Effector CD4-positive, alpha-beta T cell (primary cell): ENCODE measurements at places on chromosomes 6 and 20.

DNA sequence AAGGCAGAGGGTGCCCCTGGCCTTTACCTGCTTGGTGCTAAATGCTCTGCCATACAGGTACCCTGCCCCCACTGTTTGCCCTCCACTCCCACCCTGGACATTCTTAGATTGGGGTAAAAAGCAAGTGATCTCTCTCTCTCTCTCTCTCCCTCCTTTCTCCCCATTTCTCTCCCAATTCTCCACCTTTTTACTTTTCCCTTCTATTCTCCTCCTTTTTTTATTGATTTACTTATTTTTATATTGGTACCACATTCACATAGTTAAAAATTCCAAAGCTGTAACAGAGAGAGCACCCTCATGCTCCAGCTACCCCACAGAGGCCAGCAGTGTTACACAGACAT lies 37.7 kb upstream of the ID1 start:
- DNase-seq, result no peak

- no peak for DNase-seq
Measured at GRCh38 chr6:133966654-133967329, 13.8 kb downstream of the TBPL1 start.

DNA sequence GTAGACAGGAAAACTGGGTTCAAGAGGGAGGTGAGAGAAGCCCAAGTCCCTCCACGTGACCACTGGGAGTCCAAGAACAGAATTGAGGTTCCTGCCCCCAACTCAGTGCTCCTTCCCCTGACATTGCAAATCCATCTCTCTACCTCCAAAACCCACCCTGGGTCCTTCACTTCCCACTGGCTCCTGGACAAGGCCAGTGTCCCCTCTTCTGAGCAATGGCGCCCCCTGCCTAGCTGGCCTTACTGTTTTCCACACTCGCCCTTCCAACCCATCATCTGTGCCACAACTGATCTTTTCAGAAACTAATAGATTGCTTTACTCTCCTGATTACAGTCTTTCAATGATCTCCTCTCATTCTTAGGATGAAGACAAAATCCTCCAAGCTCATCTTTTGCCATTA lies 200.3 kb downstream of the ANKRD60 start:
- no peak for DNase-seq

GRCh38 chr6:142152746-142153145 lies 5.7 kb downstream of the VTA1 start:
- no peak for DNase-seq

DNA sequence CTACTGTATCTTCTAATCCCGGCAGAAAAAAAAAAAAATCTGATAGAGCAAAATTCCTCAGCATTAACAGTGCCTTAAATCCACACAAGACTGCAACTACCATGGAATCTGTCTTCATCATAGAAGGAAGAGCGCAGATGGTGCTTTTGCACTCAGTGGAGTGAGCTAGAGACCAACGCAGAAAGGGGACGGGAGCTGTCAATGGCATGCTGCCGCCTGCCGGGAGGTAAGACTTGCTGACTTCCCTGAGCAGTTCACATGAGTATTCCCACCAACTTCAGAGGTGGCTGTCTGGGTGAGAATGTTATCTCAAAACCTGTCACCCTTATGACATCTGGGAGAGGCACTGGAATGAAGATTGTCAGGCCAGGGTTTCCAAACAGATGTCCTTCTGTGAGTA lies 35.6 kb downstream of the DZANK1 start:
- no peak for DNase-seq

GRCh38 chr6:92716638-92717037 lies 702.7 kb downstream of the EPHA7 start:
- no peak for DNase-seq

- no peak for DNase-seq
Measured at GRCh38 chr6:166581091-166581511, 5.4 kb downstream of the RAMACL start.

GRCh38 chr20:64228751-64229506 lies 26.6 kb upstream of the PCMTD2 start:
- DNase-seq, result no peak

- DNase-seq, result no peak
Measured at GRCh38 chr6:16570946-16571345, 190.3 kb downstream of the ATXN1 start.

DNA sequence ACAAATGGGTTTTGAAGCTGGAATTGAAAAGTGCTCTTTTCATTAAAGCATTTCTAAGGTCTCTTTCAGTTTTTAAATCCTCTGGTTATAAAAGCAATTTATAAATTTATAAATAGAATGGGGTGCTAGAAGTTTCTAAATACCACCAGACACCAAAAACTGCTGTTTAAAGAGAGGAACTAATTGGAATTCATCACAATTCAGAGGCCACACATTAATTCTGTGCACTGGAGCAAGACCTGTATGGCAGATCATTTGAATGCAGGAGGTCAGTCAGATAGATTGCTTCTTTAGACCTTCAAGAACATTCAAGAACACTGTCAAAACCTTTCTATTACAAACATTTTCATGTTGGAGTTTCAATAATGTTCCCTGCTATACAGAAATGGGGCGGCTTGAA lies 55.1 kb downstream of the ALDH8A1 start:
- DNase-seq, result no peak

- DNase-seq, result no peak
Measured at GRCh38 chr20:20465252-20465651, 97.3 kb downstream of the INSM1 start.

DNA sequence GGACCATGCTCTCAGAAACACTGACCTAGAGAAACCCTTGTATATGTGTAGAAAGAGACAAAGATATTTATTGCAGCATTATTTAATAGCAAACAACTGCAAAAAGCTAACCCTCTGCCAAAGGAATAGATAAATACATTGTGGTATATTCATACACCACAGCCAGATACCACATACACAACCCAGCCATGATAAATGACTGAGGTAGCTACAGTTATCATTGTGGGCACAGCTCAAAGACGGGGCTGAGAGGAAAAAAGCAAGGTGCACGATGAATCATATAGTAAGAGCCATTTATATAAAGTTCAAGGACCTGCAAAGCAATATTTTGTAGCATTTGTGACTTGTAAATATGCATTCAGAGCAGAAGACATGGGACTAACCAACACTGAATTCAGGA lies 30.8 kb downstream of the RSPO4 start:
- no peak for DNase-seq

DNA sequence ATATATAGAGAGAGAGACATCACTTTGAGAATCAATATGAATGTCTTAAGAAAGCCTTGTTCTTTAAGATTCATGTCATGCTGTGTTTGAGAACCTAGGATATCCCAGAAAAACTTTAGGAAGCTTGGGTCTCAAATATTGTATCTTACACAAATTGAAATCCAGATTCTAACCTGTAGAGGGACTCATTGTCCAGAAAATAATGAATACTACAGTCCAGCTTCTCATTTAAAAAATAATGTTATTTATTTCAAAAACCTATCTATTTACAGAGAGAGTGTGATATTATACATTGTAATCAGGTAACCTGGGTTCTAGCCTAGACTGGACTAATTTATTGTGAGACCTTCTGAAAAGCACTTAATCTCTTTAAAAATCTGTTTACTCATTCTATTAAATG lies 4.2 kb downstream of the RFX6 start:
- DNase-seq, result no peak

DNA sequence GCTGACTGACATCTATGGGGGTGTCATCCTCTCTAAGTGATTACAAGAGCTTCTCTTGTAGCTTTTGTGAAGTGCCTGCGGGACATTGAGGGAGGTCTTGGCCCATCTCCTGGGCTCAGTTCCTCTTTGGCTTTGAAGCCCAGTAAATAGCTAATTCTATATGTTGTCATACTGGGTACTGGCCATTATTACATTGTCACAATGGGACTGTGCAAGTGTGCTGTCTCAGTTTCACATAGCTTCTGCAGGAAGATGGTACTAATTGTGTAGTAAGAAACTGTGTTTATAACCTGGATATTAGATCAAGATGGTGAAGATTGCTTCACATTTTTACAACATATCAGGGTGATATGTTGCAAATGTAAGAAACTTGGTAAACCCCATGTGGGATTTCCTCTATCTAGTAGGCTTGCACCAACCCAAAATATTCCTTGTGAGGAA lies 19.9 kb downstream of the SPINT3 start:
- DNase-seq, result no peak

DNA sequence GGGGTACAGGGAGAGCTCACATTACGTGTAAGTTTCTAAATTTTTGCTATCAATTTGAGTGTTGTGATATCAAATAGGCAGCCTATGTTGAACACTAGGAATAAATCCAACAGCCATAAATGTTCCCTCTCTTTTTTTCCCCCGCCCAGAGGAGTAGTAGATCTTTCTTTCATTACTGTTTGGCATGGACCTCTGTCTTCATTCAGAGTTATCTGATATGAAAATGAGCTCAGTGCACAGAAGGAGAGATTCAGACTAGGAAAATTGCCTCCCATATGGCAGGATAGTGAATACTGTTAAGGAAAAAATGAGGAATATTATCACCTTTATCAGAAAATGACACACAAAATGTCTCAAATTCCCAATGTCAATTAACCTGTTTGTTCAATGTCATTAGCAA lies 110.0 kb upstream of the EYS start:
- DNase-seq, result no peak
